M059J (cell line): ENCODE measurements at places on chromosomes 7 and 10. TPM values are rescaled to one million over a fixed set of nuclear protein-coding genes. Genes with fewer than 3 reads are reported as not detected.

Gene SH3PXD2A
- total RNA-seq: 1.7 and 5.0 TPM in 2 replicates

Gene TMEM229A
- total RNA-seq: not detected in 2 replicates

Gene ACSL5
- 17.6 and 25.5 TPM in 2 replicates for total RNA-seq

Gene PLEKHS1
- 1.0 and 1.1 TPM in 2 replicates for total RNA-seq

Gene GIMAP1
- 0.07 TPM in 1 of 2 replicates, not detected in the other for total RNA-seq

Gene TUBB8
- total RNA-seq: 0.22 TPM in 1 of 2 replicates, not detected in the other
